ENCODE measurements at places on chromosomes 3 and 15.

DNA sequence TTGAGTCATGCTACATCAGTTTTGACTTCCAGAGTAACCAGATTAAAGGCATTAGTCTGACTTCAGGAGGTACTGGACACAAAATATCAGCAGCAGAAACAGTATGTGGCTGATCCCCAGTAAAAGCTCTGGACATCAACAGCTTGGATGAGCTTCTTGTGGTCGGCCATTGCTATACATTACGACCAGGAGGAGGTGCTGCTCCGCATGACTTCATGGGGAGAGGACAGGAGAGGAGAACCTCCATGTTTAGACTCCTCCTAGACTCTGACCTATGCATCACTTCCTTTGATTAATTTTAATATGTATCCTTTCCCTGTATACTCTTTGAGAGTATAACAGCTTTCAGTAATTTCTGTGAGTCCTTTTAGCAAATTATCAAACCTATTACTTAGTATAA, 285.6 kb upstream of the ARHGEF26 start:
- DNase-seq = no peak

GRCh38 chr3:129829640-129830039, 63.9 kb downstream of the TMCC1 start:
- DNase-seq = no peak

DNA sequence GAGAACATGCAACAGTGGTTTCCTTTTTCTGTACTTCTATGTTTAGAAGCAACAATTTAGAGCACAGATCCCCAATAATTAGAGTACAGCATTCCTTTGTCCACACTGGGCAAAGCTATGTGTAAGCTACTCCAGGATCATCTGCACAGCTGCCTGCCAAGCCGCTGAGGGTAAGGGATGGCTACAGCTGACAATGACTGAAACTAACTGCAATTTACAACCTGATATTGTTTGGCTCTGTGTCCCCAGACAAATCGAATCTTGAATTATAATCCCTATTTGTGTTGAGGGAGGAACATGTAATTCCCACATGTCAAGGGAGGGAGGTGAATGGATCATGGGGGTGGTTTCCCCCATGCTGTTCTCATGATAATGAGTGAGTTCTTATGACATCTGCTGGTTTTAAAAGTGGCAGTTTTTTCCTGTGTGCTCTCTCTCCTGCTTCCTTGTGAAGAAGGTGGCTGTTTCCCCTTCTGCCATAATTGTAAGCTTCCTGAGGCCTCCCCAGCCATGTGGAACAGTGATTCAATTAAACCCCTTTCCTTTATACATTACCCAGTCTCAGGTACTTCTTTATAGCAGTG, 54.8 kb upstream of the TNFSF10 start:
- no peak for DNase-seq

DNA sequence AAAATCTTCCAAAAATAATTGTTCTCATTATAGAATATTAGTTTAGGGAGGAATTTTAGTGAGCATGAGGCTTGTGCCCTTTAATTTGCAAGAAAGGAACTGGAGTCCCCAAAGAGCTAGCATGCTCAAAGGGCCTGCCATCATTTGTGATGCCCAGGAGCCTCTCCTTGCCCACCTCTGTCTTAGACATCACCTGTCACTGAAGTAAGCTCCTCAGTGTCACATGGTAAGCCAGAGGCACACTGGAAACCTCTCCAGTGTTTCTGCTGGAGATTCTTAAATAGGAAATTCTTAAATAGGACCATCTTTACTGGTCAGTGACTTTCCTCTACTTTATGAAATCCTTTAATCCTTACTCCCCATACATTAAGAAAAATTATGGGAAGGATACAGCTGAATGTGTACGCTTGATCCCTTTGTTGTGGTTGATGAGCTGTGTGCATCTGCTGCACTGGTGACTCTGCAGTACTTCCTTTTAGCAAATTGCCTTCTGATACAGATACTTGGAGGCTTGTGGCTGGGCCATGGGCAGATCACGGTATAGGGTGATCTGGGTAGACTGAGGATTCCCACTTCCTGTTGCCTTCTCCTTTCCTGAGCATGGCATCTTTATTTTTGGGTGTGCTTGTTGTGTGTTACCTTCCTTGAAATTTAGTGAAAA, 197.4 kb downstream of the KLHL25 start:
- DNase-seq = no peak

DNA sequence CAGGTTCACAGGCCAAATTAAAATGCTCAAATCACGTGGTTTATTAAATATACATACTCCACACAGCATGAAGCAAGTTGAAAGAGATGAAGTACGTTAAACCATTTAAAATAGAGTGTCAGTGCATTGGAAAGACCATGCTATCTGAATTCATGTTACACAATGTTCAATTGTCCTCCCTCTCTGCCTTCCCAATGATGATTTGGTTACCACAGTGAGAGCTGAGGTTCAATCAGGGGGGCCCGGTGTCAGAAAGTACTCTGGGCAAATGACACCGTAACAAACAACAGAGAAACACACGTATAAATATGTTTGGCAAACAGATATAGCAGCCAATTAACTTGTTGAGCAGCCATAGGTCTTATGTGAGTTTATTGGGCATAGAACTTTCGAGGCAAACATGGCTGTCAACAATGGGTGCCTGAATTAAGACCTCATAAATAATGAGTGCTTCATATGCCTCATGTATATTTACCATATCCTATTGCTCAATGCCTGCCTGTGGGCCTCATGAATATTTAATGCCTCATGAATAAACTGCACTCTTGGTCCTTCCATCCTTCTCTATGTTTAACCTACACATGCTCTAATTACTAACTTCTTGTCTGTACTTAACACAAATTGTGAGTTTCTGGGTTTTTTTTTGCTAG, 641.5 kb downstream of the PLOD2 start:
- no peak for DNase-seq

- no peak for DNase-seq
Observed at GRCh38 chr3:178567611-178568010, 31.4 kb downstream of the KCNMB2 start.

- no peak for DNase-seq
Observed at GRCh38 chr3:85100316-85100715, 141.5 kb downstream of the CADM2 start.

- DNase-seq = no peak
Observed at GRCh38 chr3:115146032-115146417, 1.1 kb downstream of the ZBTB20 start.

GRCh38 chr3:198076722-198077308, 116.8 kb downstream of the LMLN start:
- no peak for DNase-seq

- no peak for DNase-seq
Observed at GRCh38 chr15:77721963-77722362, 89.3 kb upstream of the LINGO1 start.

GRCh38 chr15:58611731-58612676, 137.5 kb downstream of the ADAM10 start:
- DNase-seq = no peak

GRCh38 chr15:89514186-89514585, 17.8 kb upstream of the RHCG start:
- no peak for DNase-seq

DNA sequence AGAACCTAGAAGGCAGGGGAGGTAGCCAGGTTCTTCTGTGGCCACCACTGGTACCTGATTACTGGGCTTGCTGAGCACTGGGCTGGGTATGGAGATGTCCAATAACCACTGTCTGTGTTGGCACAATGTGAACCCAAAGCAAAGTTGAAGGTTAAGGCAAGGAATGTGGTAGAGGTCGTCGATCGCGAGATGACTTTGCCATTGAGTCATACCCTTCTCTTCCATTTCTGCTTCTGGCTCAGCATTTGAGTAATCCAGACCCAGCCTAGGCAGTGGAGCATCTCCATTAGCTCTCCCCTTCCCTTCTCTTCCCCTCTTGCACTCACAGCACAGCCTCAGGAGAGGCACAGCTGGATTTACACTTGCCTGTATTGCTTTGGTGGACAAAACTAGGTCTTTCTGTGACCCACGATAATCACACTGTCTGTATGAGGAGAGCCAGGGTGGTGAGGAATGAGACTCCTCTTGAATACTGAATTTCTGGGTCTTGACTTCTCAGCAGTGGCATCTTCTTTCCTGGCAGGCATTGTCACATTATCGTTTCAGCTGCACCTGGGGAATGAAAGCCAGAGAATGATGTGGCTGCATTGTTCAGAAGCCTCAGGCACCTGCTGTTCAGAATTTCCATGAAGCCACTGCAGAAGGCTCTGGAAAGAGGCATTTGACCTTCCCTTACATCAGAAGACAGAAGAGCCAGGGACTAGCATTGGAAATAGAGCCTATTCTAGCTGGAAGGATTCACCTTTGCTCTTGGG, 272.6 kb downstream of the PDCD6IP start:
- DNase-seq = no peak

- DNase-seq = no peak
Observed at GRCh38 chr15:66938114-66938830, 127.1 kb upstream of the SMAD3 start.
